Caco-2 (cell line): ENCODE measurements at places on chromosomes 11 and 22. TPM values are rescaled to one million over a fixed set of nuclear protein-coding genes. Genes with fewer than 3 reads are reported as not detected.

C22orf15 gene
- total RNA-seq, result not detected in 2 replicates

CTTN gene
- total RNA-seq, result 502 and 510 TPM in 2 replicates

CSNK2A3 gene
- 0.75 and 1.2 TPM in 2 replicates for total RNA-seq

GRCh38 chr22:36280379-36280778 is 27.4 kb downstream of the APOL1 start:
- H3K27ac ChIP-seq, result no peak overlapping the region
- no peak for DNase-seq
- no peaks in the 10 kb centered on the region for H3K27me3 ChIP-seq

GRCh38 chr22:31692186-31692886 is 30.3 kb upstream of the PISD start:
- no peak overlapping the region for H3K4me3 ChIP-seq
- H3K4me1 ChIP-seq, result no peaks in the 10 kb centered on the region
- no peak for DNase-seq
- no peaks in the 10 kb centered on the region for H3K27me3 ChIP-seq
- no peak overlapping the region for H3K27ac ChIP-seq

DNA sequence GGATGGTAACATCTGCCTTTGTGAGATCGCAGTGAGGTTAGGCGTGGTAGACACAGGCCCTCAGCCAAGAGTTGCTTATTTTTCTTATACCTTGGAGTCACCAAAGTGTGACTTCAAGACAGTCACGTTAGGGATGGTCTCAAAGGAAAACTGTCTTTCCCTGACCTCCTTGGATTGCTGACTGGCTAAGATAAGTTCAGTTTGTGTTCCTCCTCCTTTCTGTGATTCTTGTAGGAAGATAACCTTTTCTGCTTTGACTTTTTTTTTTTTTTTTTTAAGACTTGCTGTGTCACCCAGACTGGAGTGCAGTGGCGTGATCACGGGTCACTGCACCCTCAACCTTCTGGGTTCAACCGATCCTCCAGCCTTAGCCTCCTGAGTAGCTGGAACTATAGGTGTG is 23.1 kb downstream of the TAB1 start:
- no peaks in the 10 kb centered on the region for H3K27me3 ChIP-seq
- no peaks in the 10 kb centered on the region for H3K36me3 ChIP-seq
- H3K4me3 ChIP-seq, result no peak overlapping the region
- H3K27ac ChIP-seq, result no peak overlapping the region

- peaks cover 26% of the 10 kb centered on the region for H3K4me1 ChIP-seq
- H3K27me3 ChIP-seq, result no peaks in the 10 kb centered on the region
- DNase-seq, result peak; percentile 61
- H3K4me3 ChIP-seq, result no peak overlapping the region
These were observed 8.0 kb downstream of the NUMA1 start for GRCh38 chr11:72072348-72072747.

DNA sequence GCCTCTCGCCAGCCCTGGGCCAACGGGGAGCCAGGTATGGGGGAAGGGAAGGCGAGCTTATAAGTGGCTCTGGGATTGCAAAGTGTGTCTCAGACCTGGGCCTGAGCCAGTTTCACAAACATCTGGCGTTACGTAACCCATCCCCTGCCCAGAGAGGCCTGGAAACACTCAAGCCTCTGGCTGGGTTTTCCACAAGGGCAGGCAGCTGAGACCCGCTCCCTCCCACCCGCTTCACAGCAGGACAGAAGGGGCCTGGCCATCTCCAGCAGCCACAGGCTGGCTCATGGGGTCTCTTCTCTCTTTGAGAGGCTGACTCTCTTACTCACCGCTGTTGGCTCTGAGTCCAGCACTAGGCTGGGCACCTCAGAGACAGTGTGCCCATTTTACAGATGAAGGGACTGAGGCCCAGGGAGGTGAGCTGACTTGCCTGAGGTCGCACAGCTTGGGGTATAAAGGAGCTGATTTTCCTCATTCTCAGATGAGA is 44.5 kb downstream of the TRIOBP start:
- H3K27me3 ChIP-seq, result no peaks in the 10 kb centered on the region
- H3K27ac ChIP-seq, result no peak overlapping the region
- peak; percentile 51 for DNase-seq
- H3K36me3 ChIP-seq, result no peaks in the 10 kb centered on the region
- peaks cover 5% of the 10 kb centered on the region; the same call in 1 of the 2 replicates for H3K4me1 ChIP-seq

DNA sequence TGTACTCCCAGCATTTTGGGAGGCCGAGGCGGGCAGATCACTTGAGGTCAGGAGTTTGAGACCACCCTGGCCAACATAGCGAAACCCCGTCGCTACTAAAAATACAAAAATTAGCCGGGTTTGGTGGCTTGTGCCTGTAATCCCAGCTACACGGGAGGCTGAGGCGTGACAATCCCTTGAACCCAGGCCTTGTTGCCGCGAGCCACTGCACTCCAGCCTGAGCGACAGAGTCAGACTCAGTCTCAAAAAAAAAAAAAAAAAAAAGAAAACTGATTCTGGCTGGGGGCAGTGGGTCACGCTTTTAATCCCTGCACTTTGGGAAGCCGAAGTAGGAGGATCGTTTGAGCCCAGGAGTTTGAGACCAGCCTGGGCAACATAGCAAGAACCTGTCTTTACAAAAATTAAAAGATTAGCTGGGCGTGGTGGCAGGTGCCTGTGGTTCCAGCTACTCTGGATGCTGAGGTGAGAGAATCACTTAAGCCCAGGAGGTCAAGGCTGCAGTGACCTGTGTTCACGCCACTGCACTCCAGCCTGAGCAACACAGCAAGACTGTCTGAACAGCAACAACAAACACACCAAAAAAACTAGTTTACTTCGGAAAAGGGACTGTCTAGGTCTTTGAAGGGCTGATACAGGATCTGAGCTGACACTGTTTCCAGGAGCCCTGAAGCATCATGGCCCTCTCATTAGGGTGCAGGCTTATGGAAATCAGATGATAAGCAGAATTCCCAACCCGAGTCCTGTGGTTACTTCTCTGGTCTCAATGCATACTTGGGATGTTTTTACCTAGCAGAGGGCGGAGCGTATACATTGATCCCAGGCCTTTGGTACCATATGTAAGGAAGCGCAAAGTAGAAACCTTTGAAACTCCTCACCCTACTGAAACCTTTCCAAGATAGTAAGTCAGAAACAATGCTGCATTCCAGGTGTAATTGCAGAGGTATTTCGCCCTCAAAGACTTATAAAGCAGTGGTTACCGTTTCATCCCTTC is 1.8 kb upstream of the CHKB start:
- H3K27ac ChIP-seq, result no peak overlapping the region
- no peaks in the 10 kb centered on the region for H3K27me3 ChIP-seq
- H3K36me3 ChIP-seq, result no peaks in the 10 kb centered on the region; the same call in 1 of the 2 replicates
- peak; percentile 35 for DNase-seq
- peaks cover 23% of the 10 kb centered on the region for H3K4me1 ChIP-seq

- H3K4me3 ChIP-seq, result no peak overlapping the region
- H3K36me3 ChIP-seq, result no peaks in the 10 kb centered on the region
- peak; percentile 69 for DNase-seq
These were observed 368.6 kb downstream of the OPCML start for GRCh38 chr11:133163463-133164419.

- H3K27me3 ChIP-seq, result peaks cover 2% of the 10 kb centered on the region
- H3K36me3 ChIP-seq, result no peaks in the 10 kb centered on the region
- DNase-seq, result peak; percentile 76
These were observed 199.9 kb downstream of the DSCAML1 start for GRCh38 chr11:117597071-117597470.
